Stimulated activated effector memory CD8-positive, alpha-beta T cell treated with anti-CD3 and anti-CD28 coated beads, Interleukin-12 subunit alpha, Interleukin-12 subunit beta, amount 100 ng/mL, for 72 hours (primary cell): ENCODE measurements at places on chromosomes 12 and 14.

GRCh38 chr12:7047306-7047705 lies 13.2 kb upstream of the C1S start:
- no peak for DNase-seq

DNA sequence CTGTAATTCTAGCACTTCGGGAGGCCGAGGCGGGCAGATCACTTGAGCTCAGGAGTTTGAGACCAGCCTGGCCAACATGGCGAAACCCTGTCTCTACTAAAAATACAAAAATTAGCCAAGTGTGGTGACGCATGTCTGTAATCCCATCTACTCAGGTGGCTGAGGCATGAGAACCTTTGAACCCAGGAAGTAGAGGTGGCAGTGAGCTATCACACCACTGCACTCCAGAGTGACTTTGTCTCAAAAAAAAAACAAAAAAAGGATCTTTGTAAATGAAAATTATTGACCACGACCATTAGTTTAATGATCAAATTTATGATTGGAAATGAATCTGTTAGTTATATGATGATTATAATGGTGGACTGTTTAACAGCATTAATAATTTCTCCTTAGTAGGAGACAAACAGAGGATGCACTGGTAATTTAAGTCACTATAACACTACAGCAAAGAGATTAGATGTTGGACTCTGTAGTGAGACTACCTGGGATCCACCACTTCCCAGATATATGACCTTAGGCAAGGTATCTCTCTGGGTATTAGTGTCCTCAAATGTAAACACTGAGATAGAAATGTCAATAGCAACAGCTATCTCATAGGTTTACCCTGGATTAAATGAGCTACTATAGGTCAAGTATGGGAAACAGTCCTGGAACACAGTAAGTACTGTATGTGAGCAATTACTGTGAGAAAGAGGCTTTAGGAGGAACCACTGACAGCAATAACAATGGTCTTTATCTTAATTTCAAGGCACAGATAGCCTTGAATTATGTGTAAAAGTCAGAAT lies 214.7 kb downstream of the NOVA1 start:
- DNase-seq: no peak

- no peak for DNase-seq
Observed at GRCh38 chr14:23697680-23698079, 61.5 kb downstream of the DHRS2 start.

GRCh38 chr12:51430196-51430895 lies 5.7 kb downstream of the SLC4A8 start:
- no peak for DNase-seq

DNA sequence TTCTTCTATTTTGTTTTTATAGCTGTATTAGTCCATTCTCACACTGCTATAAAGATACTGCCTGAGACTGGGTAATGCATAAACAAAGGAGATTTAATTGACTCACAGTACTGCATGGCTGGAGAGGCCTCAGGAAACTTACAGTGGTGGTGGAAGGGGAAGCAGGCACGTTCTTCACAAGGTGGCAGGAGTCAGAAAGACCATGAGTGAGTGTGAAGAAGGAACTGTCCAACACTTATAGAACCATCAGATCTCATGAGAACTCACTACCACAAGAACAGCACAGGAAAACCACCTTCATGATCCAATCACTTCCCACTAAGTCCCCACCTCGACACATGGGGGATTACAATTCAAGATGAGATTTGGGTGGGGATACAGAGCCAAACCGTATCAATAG lies 42.3 kb downstream of the ARMH4 start:
- no peak for DNase-seq

DNA sequence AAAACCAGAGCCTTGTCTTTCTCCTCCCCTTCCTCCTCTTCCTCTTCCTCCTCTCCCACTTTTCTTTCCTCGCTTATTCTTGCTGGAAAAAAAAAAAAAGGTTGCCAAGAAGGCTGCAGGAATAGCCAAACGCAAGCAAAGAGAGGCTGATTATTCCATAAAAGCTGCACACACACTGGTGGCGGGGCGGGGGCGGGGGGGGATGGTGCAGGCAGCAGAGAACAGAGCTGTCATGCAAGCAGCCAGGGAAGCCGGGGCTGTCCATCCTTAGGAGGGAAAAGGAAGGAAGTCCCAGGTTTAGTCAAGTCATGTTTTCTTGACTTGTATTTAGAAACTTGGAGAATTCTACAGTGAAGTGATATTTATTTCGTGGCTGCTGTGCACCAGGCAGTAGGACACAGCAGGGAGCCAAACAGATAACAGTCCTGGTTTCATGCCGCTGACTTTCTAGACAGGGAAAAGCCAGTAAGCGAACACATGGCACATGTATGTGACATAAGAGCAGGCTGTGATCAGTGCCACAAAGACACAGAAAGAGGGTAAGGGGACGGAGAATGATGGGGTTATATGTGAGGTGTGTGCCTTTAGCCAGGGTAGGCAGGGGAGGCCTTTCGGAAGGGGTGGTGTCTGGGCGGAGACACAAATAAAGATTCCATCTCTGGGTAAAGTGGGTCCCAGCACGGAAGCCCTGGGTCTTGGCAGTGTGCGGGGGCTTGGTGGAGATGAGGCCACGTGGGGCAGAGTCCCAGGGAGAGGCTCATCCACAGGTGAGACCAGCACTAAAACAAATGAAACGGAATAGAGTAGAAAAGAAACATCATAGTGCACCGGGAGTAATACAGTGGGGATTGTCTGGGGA lies 56.6 kb upstream of the SCN8A start:
- no peak for DNase-seq

DNA sequence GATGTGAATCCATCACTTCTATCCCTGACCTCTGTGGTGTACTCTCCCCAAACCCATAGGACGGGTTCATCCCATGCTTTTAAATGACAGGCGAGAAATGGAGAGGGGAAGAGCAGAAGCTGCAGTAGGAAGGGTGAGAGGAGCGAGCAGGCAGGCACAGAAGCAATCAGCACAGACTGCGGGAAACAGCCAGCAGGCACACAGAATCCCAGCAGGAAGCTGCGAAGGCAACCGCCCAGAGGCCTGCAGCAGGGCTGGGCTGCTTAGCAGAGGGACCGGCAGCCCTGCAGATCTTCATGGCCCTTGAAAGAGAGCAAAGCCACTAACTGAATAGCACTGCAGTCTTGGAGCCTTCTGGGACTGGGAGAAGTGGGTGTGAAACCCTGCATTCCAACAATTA lies 287.0 kb upstream of the FKBP4 start:
- no peak for DNase-seq
